ENCODE measurements at places on chromosomes 11 and 22.

GRCh38 chr11:46846510-46846830 is 390 bp upstream of the CKAP5 start:
- no peak for DNase-seq

GRCh38 chr11:102780491-102780918 is at the start of gene MMP10:
Gene MMP10, minus strand, starts transcription at chr11:102780628. Its CDS starts 37 bp downstream, at chr11:102780591.
- no peak for DNase-seq

GRCh38 chr11:130606178-130606577 is 157.7 kb downstream of the ADAMTS15 start:
- no peak for DNase-seq

DNA sequence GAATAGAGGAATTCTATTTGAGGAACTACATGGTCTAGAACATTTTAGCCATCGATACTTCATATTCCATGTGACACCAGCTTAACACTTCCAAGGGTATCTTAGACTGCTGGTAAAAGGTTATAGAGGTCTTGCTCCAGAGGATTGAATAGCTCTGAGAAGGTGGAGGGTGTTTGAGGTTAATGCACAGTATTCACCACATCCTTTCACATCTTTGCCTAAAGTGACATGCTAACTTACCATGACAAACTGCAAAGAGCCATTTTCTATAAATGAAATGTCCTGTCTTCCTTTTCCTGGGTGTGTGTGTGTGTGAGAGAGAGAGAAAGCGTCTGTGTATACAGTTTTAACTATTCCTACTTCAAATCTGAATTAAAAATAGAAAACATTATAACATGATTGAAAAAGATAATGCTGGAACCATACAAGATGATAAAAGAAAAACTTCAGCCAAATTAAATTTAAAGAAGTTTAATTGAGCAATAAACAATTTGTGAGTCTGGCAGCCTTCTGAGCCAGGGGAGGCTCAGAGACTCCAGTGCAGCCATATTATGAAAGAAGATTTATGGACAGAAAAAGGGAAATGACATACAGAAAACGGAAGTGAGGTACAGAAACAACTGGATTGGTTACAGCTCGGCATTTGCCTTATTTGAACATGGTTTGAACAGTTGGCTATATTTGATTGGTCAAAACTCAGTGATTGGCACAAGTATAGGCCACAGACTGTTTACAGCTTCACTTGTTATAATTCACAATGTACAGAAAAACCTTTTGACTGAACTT is 320.9 kb upstream of the CCDC179 start:
- DNase-seq: no peak

- DNase-seq: no peak
Observed at GRCh38 chr11:69159150-69159852, 3.6 kb downstream of the SMIM38 start.
